ENCODE measurements at places on chromosomes 4 and X.
A peak's percentile ranks its signal among the peaks of the same experiment; 100 is the strongest.

GRCh38 chrX:127726227-127726626 lies 326.0 kb downstream of the ACTRT1 start:
- DNase-seq = no peak

DNA sequence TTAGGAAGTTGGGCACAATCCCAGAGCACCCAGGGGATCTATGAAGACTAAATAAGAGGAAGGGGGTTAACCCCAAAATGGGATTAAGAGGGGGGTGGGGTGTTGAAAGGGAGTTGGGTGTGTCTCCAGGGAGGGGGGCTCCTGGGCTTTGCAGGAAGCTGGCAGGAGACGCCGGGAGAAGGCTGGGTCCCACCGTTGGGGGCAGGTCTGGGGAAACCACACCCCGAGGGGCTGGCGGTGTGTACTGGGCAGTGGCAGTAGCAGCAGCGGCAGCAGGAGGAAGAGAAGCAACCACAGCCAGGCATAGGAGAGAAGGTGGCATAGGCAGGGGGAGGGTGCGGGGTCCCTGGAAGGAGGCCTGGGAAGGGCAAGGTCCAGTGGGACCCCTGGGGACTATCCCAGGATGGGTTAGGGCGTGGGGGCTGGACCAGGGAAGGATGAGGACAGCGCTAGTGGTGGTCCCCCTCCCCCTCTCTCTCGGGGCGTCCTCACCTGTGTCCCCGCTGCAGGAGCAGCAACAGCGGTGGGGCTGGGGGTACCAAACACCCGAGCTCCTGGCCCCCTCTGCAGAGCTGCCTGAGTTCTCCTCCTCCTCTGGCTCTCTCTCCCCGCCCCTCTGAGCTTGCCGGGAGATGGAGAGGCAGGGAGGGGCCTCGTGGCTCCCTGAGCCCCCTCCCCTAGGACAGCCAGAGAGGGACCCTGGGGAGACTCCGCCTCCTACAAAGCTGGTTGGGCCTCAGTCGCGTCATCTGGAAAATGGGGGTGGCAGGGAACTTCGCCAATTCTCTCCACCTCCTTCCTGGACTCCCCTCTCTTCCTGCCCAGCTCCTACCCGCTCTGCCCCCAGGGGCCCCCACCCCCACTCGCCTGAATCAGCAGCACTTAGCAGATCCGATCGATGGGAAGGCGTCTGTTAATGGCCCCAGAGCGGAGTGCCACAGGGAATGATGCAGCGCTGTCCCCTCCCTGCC lies at the start of gene KCND1:
Gene KCND1 (minus strand): TSS at position 596 of the 971 bp plus-strand sequence. CDS start 1,573 bp downstream, outside the sequence.
- peak; percentile 0 for DNase-seq

GRCh38 chr4:153160821-153161220 lies 43.4 kb upstream of the TRIM2 start:
- DNase-seq = no peak

DNA sequence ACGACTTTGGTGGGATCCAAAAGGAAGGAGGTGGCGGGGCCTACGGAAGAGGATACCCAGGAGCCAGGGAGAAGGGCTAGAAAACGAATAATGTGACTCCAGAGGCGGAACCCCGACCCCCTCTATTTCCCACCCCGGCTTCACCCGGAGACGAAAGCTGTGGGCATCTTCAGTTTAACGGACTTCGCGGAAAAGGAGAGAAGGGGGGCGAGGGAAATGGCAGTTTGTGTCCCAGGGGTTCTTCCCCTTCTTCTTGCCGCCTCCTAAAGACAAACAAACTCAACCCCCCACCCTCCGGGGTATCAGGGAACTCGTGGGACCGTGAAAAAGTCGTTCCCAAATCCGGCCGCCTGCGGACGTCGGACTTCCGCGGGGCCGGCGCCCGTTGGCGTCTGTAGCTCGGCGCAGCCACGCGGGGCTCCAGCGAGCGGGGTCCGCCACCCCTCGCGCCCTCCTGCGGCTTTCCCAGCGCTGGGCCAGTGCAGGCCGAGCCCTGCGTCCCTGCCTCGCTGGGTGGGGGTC lies 3.6 kb upstream of the LEF1 start:
- no peak for DNase-seq

DNA sequence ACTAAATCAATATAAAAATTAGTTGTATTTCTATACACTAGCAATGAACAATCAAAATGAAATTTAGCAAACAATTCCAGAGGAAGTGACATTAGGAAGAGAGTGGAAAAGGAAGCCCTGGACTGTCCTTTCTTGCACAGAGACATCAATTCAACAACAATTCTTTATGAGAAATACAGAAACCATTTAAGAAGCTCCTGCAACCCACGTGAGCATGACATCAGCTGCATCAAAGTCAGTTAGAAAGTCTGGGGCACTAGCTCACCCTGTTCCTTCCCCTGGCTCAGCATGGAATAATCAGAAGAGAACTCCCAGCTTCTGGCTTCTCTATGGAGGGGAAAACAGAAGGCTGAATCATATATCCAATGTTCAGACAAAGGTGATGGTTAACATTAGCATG lies 48.6 kb upstream of the STARD8 start:
- no peak for DNase-seq

DNA sequence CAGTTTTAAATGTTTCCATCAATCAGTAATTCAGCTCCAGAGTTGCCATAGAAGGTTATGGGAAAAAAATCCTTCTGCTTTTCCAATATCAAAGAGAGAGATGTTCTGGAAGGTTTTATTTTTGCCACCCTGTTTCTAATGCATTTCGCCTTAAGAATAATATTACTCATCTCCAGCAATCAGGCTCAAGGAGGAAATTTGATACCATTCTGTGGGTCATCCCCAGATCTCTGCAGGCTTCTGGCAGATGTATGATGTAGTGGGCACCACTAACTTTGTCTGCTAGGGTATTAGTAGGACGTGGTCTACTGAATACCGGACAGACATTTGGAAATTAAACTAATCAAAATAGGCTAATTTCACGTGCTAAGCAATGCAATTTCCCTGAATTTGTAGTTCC lies 645.4 kb upstream of the TENM3 start:
- DNase-seq = no peak

DNA sequence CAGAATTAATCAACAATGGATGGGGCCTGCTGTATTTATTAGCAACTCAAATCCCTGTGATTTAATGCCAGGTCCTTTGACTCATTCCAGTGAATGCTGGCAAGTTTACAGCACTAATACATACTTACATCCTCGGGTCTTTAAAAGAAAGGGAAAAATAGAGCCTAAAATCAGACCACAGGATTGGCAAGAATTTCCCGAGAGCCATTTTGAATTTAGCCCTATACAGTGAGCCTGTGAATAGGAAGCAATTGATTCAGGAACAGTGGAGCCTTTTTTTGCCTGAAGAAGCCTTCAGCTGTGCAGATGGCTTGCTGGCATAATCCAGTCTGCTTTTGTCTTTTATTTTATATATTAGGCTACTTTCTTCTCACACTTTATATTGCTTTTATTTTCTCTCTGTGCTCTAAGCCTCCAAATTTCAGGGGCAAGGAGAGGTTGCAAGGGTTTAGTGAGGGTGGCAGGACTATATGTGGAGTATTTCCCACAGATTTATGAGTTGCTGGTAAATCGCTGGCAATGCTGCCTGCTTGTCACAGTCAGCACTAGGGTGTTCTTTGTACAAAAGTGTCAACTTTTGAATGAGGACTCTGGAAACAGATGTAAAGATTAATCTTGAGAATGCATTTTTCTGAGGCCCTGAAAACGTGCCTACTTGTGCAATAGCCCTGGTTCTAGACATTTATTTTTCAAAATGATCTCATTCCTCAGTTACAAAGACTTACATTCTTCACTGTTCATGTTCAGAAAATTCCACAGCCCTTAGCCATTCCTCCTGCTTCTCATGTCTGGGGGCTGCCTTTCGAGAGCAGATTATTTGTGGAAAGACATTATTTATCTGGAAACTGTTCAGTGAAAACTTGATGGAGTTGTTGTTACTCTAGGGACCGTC lies 303.5 kb downstream of the SPRY1 start:
- no peak for DNase-seq

GRCh38 chr4:37639551-37640285 lies 46.5 kb downstream of the RELL1 start:
- DNase-seq = no peak

DNA sequence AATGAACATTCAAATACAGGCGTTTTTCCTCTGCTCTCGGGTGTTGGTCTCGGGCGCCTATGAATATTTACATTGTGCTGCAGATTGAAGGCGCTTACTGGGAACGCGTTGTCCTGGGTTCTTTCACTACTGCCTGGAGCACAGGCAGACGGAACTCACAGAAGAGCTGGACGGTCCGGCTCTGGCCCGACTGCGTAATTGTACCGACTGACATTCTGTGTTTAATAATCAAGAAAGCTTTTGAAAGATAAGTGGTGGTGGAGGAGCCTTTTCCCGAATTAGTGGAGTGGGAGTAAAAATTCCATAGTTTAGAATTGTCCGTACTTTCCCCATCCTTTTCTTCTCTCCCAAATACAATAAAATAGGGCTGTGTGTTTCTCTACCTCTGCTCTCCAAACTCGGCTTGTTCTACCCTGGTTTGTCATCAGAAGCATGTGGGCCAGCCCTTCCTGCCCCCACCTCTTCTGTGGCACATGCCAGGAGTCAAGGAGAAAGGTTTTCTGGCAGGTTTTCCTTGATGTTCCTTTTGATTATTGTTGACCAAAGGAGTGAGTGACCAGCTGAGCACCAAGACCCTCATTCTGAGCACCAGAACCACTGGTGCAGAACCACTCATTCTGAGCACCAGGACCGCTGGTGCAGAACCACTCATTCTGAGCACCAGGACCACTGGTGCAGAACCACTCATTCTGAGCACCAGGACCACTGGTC lies 2.3 kb downstream of the FHDC1 start:
- DNase-seq = no peak

DNA sequence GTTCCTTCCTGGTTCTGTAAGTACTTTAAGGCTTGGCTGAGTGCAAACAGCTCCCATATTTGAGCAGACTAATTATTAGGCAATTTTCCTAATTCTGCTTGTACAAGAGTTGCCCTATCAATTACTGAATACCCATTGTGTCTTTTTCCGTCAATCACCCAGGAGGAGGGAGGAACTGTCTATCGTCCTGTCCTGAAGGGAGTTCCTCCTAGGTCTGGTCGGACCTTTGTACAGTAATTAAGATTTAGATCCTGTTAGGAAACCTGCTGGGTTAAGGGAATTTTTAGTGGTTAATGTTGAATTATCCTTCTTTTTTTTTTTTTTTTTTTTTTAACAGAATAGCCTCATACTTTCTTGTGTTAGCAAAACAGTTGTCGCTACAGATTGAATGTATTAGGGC lies 130.1 kb downstream of the KDM6A start:
- DNase-seq = no peak

All from NCI-H1436 treated with DMSO at 0.1 percent for 48 hours (cell line).